ENCODE measurements at places on chromosomes 6 and 20.

- DNase-seq, result no peak
These were observed 301.8 kb downstream of the BTBD9 start for GRCh38 chr6:38337819-38338465.

- DNase-seq, result no peak
These were observed 33.0 kb downstream of the RNF146 start for GRCh38 chr6:127299522-127300240.

GRCh38 chr20:25356271-25356933 is 34.2 kb downstream of the ABHD12 start:
- DNase-seq, result no peak

GRCh38 chr6:52995913-52996645 is 995 bp upstream of the GSTA4 start:
- peak; percentile 17 for DNase-seq

GRCh38 chr6:40925341-40925740 is 113.7 kb downstream of the UNC5CL start:
- no peak for DNase-seq

DNA sequence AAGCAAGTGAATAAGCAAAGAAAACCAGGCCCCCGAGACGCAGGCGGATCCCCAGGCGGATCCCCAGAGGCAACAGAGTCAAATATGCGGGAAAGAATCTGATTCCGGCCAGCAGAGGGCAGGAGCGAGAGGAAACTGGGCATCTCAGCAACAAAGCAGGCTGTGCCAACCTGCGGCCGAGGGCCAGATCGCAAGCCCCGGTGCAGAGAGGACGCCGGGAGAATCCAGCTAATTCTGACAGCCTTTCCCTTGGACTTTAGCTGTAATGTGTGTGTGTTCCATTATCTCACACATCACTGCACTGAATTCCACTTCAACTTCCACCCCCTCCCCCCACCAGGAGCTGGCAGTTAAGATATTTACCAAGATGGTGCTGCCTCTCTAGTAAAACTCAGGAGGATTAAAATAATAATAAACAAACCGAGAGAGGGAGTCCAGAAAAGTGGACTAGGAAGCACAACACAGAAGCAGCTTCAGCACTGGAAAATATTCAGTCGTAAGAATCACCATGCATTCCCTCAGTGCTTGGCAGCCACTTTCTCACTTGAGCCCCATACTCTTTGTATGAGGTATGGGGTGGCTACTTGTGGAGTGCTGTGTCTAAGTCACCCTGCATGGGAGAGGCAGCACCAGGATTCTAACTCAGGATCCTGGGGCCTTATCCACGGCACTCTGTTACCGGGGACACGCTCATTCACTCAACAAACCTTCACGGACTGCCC is 66.2 kb upstream of the SNX9 start:
- DNase-seq, result peak; percentile 86

- no peak for DNase-seq
These were observed 99.1 kb downstream of the TFAP2A start for GRCh38 chr6:10315658-10316372.

- peak; percentile 99 for DNase-seq
These were observed at the start of gene UBE3D for GRCh38 chr6:83065511-83066192. TSS of gene UBE3D (minus strand) at chr6:83065841. CDS start at chr6:83065718, 123 bp downstream.

- no peak for DNase-seq
These were observed 55.8 kb downstream of the SOBP start for GRCh38 chr6:107545763-107546162.

DNA sequence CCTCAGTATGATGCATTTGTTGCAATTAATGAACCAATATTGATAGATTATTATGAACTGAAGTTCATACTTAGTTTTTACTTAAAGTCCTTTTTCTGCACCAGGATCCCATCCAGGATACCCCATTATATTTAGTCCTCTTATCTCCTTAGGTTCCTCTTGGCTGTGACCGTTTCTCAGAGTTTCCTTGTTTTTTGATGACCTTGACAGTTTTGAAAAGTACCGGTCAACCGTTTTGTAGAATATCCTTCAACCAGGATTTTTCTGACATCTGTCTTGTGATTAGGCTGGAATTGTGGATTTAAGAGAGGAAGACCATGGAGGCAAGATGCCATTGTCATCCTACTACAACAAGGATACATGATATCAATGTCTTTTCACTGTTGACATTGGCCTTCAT is 98.0 kb upstream of the F13A1 start:
- DNase-seq, result no peak

DNA sequence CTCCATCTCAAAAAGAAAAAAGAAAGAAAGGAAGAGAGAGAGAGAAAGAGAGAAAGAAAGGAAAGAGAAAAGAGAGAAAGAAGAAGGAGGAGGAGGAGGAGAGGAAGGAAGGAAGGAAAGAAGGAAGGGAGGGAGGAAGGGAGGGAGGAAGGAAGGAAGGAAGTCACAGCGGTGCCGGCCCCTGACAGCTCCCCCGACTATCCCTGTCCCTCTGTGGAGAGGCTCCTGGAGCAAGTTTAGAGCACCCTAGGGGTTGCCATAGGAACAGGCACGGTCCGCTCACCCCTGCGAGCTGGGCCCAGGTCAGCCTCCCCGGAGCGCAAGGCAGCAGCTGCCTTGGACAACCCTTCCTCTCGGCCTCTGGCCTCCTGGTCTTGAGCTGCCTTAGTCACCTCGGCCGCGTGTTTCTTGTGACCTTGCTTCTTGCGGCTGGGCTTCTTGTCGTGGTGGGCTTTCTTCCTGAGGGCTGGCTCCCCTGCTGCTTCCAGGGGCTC is 6.8 kb downstream of the BNIP5 start:
- DNase-seq, result no peak

DNA sequence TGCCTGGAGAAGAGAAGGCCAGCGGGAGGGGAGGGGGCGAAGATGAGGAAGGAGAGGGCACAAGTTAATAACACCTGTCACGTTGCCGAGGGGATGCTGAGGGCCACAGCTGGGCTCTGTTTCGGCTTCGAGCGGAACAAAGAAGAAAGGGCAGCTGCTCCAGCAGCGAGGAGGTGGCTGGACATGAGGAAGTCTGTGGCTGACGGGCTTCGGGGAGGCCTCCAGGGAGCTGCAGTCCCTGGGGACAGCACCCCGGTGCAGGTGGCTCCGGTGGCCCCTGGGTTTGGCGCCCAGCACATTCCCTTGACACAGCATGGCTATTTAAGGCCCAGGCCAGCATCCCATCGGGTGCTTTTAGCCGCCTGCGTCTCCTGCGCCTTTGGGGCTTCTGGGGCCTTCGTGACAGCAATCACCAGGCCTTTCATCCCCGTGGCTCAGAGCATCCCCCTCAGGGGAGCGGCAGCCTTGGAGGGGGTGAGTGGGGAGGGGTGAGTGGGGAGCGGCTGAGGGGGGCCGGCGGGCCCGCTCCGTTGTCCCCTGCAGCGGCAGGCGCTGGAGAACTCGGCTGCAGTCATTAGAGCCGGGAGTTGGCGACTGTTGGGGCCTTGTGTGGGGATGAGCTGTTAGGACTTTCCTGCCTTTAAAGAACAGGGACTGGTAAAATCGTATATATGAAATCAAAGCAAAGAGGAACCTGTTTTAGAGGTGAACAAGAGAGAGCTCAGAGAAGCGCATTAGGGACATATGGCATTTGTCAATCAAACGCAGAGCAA is 99.0 kb downstream of the TMEM242 start:
- no peak for DNase-seq

DNA sequence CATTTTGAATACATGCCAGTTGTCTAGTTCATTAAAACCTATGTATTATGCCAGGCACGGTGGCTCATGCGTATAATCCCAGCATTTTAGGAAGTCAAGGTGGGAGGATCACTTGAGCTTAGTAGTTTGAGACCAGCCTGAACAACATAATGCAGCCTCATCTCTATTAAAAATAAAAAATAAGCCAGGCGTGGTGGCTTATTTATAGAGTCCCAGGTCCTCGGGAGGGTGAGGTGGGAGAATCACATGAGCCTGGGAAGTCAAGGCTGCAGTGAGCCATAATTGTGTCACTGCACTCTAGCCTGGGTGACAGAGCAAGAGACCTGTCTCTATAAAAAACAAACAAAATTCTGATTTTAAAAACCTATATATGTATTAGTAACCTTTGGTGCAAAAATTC is 27.5 kb downstream of the ORC3 start:
- no peak for DNase-seq

GRCh38 chr6:52143551-52143950 is 42.6 kb upstream of the IL17A start:
- no peak for DNase-seq

DNA sequence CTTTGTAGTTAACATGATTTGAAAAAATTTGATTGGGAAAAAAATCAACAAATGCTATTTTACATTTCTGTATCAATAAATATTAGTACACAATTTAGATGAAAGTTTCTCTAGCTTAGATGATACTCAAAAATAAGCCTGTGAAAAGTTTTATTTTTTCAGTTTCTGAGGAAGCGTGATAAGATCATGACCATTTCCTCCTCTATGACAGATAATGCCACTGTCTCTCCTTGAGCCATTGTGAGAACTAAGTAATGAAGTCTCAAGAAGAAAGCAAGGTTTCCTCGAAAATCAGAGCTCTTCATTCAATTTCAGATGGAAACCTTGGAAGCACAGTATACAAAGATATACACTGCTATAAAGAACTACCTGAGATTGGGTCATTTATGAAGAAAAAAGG is 395.0 kb downstream of the HDGFL1 start:
- no peak for DNase-seq

- no peak for DNase-seq
These were observed 216.0 kb downstream of the DLL1 start for GRCh38 chr6:170074907-170075306.

DNA sequence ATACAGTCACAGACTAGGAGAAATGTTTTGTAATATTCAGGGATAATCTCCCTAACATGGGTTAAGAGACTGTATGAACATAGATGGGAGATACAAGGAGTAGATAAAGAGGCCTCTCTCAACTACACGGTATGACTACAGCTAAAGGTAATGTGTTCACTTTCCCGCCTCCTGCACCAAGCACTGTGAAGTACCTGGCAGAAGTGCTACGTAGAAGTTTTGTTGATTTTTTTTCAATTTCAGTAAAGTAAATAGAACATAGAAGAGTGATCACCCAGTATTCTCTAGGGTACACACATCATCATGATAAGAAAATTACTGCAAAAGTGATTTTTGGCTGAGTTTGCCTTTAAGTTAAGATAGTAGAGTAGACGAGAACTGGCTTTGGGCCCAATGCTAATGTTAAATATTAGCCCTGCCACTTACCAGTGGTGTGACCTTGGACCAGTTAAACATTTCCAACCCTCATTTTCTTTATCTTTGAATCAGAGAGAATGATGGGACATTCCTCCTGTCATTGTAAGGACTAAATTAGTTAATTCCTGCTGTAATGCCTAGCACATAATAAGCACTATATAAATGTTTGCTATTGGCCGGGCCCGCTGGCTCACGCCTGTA is 183.6 kb downstream of the COL9A1 start:
- no peak for DNase-seq

- DNase-seq, result no peak
These were observed 114.6 kb upstream of the RIPOR2 start for GRCh38 chr6:25050356-25050755.

DNA sequence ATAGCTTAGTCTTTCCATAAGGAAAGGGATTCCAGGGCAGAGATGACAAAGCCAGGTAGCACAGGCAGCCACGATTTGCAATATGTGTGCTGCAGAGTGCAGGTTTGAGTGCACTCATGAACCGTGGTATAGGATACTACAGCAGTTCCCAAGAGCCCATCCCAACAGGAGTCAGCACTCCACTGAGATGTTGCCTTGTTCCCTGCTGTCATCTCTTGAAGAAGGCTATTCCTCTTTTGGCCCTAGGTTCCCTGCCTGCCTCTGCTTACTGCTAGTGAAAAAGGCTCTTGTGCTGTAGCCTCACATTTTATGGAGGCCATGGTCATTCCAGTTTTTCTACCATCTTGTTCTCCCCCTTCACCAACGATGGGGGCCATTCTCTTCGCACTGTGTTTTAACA is 40.2 kb downstream of the RALY start:
- no peak for DNase-seq

- no peak for DNase-seq
These were observed 76.5 kb downstream of the QKI start for GRCh38 chr6:163490826-163491577.

- no peak for DNase-seq
These were observed 289.1 kb upstream of the SUPT3H start for GRCh38 chr6:45666846-45667245.

DNA sequence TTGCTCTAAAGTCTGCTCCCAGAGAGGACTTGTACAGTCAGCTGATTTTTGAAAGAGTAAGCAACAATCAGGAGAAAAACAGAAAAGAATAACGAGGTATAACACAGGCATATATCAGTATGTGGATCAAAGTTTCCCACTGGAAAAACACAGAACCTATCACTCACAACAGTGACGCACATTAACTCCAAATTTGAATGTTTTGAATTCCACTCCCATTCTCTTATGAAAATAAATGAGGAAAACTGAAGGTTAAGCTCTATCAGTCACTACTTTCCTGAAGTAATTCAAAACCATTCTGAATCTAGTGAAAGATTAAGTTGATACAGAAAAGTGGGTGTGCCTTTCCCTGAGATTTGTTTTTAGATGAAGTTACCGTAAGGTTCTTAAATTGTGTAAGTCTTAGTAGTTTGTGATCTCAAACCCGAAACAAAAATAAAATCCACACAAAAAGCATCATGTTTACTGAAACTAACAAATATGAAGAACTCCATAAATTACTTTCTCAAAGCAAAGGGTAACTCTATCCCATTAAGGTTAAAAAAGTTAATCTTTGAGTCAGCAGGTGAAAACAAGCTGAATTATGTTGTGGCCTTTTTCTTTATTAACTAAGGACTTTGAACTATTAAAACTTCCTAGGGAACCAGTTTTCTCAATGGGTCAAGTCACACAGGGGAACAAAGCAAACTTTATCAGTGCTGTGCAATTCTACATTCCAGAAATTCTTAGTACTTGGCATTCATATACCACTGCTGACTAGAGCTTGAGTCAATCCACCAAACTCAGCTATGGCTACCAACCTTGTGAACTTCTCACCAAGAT is 115.7 kb downstream of the OGFRL1 start:
- DNase-seq, result no peak

DNA sequence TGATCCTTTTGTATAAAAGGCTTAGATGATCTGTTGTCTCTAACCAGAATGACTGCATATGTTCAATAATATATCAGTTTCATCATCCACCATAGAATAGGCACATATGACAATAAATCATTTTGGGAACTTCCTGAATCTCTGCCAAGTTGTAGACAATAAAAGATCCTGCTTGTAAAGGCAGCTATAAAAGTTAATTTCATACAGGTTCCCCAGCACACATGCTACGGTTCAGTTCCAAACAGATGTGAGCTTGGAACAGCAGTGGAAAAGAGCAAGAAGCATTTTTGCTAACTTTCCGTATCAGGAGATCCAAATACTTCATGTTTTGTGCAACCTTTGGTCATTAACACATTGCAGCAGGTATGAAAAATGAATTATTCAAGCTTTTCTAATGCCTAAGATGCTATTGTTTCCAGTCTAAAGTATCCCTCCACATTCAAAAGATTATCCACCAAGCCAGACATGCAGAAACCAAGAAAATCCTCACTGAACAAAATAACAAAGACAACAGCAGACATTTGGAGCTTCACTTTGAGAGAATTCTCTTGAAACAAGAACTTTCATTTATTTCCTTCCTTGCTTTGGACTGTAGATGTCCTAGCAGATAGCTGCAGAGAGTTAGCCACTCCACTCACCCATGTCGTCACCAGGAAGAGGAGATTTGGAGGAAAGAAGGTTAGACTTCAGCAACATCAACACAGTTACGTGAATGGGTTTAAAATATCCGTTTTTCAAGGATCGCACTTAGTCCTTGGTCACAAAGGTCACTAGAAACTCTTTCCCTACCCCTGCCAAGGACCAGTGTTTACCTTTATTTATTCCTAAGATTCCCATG is 453.5 kb upstream of the JARID2 start:
- DNase-seq, result no peak

GRCh38 chr20:59820204-59821041 is 113.0 kb downstream of the SYCP2 start:
- DNase-seq, result peak; percentile 15

Data from stimulated activated effector memory CD8-positive, alpha-beta T cell treated with anti-CD3 and anti-CD28 coated beads, Interleukin-12 subunit alpha, Interleukin-12 subunit beta, amount 100 ng/mL, for 72 hours (primary cell).